ENCODE measurements at places on chromosomes 6 and 20.

DNA sequence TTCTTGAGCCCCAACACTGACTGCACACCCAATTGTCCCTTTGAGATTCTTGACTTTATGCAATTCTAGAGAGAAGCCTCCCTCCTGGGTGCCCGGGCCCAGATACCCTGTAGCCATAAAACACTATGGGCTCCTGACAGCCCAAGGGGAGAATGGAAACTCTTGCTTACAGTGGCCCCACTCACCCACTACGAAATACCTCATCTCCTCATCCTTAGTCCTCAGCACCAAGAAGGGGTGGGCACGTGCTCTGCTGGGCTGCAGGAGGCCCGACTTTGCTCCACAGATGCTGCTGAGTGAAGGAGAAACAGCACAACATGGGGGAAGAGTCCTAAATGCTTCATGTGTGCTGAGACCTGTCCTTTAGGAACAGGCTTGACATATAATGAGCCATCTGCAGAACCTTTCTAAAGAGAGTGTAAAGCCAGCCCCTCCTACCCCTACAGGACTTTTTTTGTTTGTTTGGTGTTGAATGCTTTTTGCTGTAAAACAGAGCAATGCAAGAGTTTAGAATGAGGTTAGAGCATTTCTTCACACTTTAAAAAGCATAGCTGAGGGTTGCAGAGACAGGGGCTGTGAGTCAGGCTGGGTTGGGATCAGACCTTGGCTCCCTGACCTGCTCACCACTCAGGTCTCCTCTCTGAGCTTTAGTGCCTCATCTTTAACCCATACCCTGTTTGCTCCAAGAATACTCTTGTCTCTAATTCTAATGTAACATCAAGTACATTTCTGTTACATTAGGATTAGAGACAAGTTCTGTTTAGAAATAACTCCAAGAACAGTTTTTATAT, 17.6 kb upstream of the SIRPG start:
- DNase-seq, result no peak

- DNase-seq, result no peak
These were observed 57.0 kb downstream of the DLGAP4 start for GRCh38 chr20:36362978-36363713.

GRCh38 chr20:12699374-12700228, 309.2 kb upstream of the SPTLC3 start:
- DNase-seq, result no peak

- DNase-seq, result no peak
These were observed 38.6 kb downstream of the RIPOR2 start for GRCh38 chr6:24897186-24897585.

GRCh38 chr6:132382630-132383175, 18.6 kb downstream of the MOXD1 start:
- DNase-seq, result no peak

DNA sequence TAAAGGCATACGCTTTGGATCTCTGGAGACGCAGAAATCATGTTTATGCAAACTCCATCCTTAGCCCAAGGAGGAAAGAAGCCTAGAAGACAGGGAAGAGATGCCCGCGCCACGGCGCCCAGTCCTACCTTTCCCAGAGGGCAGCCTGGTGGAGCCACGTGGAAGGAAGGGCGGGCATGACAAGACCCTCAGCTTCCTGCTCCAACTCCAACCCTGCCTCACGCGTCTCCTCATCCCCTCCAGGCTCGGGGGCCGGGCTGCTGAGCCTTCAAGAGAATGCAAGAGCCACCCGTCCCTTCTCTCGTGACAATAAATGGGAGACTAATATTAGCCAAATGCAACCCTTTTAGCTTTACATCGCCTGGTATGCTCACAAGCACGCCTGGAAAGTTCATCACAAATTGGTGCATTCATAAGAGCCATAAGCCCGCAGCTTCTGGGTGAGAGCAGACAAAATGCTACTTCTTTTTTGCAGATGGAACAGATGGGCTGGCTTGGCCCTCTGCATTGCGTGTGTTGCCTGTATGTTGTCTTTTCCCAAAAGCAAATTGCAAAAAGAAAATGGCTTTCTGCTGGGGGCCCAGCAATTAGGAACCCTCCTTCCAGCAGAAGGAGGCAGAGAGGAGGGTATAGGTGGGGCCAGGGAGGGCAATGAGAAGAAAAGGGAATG, 8.2 kb upstream of the NTSR1 start:
- DNase-seq, result no peak

DNA sequence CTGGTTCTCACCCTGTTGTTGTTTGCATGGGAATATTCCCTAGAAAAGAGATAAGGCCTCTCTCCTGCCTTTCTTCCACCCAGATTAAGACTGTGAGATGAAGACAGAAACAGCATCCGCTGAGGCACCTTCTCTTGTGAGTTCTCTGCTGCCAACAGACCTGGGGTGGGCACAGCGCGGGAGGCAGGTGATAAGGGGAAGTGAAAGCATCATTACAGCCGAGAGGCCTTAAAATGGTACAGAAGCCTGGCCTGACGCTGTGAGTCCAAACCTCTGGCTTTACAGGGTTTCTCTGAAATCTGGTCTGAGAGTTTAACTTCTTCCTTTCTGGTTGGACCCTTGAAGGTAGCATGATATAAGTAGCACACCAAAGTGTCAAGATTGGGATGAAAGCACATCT, 21.0 kb upstream of the IYD start:
- no peak for DNase-seq

DNA sequence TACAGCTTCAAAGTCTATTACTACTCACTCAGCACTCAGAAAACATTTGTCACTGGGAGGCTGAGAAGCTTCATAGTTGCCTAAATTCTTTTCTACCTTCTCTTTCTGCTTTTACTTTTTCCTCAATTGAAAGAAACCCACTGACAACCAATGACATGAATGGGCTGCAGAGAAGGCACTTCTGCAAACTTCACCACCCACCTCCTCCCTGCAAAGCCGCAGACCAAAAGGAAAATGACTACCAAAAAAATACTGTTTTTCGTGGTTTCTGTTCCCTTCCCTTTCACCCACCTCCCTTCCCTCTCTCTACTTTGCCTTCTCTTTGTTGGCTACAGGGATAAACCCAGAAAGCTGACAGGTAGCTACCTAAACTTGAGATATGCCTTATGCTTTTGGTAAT, 3.2 kb downstream of the GNAS-AS1 start:
- DNase-seq, result no peak

GRCh38 chr6:98574984-98575383, 259.4 kb upstream of the POU3F2 start:
- DNase-seq, result no peak

DNA sequence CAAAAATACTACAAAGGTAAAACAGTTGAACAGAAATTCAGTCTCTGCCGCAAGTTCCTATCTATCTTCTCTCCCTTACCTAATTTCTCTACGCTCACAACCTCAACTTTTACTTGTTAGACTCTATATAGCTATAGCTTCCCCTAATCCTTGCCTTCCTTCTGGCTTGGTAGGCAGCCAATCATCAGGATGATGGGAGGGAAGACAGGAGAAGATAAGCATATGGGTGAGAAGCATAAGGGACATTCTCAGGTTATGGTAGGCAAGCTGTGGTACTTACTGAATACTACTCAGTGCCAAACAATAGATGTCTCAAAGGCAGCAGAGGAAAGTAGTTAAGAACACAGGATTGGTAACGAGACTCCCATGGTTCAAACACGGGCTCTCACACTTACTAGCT, 7.8 kb downstream of the CCNC start:
- no peak for DNase-seq

- no peak for DNase-seq
These were observed 1006.2 kb upstream of the CITED2 start for GRCh38 chr6:140380427-140381218.

GRCh38 chr20:23235173-23236027, 115.2 kb upstream of the NXT1 start:
- no peak for DNase-seq

DNA sequence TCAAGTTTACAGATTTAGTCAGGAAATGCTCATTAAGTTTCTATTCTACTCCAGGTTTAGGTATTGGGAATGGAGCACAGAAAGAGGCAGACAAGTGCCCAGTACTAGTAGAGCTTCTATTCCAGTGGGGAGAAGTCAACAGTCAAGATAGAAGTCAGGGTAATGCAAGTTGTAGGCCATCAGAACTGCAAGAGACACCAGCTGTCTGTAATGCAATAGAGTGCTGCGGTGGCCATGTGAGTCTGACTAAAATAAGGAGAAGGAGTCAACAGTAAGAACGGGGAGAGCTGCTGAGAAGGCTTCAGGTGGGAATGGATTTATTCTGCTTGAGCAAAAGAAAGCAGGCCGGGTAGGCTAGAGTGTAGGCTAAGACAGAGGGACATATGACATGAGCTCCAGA, 515.0 kb downstream of the QKI start:
- DNase-seq, result no peak

GRCh38 chr20:24493181-24493580, 23.8 kb downstream of the SYNDIG1 start:
- no peak for DNase-seq

DNA sequence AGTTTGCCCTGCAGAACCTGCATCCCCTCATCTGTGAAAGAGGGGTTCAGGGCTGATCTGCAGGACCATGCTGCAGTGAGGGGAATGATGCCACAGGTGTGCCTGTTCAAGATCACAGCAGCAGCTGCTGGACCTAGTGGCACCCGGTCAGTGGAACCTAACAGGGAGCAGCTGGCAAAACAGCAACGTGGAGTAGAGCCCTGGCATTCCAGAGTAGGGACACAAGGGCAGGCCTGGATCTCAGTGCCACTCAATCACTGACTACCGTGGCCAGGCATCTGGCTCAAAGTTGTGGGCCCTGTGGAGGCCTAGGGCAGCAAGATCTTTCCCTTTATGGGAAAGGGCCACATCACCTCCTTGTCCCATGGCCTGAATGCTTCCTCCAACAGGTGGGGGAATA, 62.2 kb downstream of the INSM1 start:
- DNase-seq, result no peak

DNA sequence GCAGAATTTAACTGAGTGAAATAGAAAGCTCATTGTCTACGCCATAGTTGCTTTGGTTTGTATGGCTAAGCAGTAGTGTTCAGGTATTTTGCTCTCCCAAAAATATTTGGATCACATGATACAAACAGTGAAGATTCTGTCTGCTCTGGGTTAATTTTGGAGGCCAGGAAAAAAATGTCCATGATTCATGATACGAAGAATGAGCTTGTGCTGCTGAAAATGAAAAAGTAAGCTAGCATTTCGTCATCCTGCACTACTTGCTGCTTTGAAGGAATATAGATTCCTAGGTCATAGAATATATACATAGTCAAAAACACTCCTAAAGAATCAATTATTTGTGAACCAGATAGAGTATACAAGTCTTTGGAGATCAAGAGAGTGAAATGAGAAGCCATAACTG, 8.3 kb downstream of the WRNIP1 start:
- DNase-seq, result no peak

- no peak for DNase-seq
These were observed 188.4 kb upstream of the PHACTR1 start for GRCh38 chr6:12528136-12528535.

DNA sequence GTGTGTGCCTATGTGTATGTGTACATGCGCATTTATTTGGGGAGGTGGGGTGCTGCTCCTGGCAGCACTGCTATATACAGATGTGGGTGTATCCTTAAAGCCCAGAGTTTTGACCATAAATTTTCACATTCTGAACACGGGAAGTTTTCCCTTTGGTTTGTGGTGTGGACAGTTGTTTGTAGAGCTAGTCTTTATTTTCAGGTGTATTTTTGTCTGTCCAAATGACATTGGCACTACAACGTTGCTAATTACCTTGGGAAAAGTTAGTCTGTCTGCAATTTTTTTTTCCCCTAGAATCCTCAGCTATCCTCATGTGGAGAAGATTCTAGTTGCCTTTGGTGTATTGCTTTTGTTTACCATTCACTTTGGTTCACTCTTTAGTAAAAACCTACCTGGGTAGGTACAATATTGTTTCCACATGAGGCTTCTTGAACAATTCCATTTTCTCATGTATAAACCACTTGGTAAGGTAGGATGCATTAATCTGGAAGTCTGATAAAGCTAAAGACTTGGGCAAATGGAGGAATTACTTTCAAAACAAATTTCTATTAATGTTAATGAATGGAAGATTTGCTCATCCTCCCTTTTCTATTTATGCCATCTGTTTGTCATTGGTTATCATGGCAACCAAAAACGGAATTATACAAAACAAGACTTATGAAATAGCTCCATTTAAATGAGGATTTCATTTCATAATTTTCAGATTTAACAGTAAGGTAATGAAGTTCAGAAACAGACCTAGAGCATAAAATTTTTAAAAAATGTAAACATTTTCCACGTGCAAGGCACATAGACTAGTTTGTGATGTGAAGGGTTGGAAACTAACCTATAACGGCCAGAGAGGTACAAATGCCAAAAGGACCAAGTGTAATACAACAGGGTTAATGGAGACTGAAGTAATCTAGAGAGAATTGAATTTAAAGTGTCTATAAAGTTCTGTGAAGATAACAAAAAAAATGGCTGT, 3.9 kb downstream of the CCN2 start:
- no peak for DNase-seq

DNA sequence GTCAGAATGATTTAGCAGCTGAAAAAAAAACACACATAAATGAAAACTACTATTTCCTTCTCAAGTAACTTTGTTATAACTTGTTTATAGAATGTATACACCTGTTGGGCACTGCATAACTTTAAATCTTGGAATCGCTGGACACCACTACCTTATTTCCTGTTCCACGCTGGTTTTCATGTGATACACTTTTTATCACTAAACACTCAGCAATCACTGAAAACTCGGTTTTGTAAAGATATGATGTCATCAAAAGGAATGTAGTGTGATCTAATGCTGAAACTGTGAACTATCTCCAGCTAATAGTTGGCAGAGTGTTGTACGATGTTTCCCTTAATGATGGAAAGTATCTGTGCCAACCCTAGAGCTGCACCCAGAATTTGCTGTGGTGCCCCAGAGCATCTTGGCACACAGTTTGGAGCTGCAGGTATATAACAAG, 127.9 kb downstream of the BACH2 start:
- no peak for DNase-seq

DNA sequence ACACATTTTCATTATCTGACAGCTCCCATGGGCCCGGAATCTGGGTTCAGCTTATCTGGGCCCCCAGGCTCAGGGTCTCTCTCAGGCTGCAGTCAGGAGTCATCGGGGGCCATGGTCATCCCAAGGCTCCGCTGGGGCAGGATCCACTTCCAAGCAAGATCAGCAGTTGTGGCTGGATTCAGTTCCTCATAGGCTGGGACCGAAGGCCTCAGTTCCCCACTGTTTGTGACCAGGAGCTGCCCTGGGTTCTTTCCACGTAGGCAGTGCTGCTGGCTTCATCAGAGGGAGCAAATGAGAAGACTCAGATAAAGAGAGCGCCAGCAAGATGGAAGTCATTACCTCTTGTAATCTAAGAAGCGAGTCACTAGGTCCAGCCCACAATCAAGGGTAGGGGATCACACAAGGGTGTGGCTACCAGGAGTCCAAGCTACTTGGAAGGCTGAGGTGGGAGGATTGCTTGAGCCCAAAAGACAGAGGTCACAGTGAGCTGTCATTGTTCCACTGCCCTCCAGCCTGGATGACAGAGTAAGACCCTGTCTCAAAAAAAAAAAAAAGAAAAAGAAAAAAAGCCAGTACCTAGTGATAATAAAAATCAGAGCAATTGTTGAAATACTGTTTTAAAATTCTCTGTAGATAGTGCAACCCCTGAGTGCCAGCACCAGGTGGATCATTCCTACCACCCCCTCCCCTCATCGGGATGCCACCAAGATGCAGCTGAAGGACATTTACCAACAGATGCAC, 162.7 kb downstream of the NFATC2 start:
- no peak for DNase-seq

GRCh38 chr6:143684486-143684885, 6.7 kb downstream of the PHACTR2 start:
- no peak for DNase-seq

Data from activated CD8-positive, alpha-beta memory T cell treated with anti-CD3 and anti-CD28 coated beads, Interleukin-2, amount 50 U/mL, for 4 hours (primary cell).